ENCODE measurements at places on chromosomes 6 and 20.
A peak's percentile ranks its signal among the peaks of the same experiment; 100 is the strongest.

DNA sequence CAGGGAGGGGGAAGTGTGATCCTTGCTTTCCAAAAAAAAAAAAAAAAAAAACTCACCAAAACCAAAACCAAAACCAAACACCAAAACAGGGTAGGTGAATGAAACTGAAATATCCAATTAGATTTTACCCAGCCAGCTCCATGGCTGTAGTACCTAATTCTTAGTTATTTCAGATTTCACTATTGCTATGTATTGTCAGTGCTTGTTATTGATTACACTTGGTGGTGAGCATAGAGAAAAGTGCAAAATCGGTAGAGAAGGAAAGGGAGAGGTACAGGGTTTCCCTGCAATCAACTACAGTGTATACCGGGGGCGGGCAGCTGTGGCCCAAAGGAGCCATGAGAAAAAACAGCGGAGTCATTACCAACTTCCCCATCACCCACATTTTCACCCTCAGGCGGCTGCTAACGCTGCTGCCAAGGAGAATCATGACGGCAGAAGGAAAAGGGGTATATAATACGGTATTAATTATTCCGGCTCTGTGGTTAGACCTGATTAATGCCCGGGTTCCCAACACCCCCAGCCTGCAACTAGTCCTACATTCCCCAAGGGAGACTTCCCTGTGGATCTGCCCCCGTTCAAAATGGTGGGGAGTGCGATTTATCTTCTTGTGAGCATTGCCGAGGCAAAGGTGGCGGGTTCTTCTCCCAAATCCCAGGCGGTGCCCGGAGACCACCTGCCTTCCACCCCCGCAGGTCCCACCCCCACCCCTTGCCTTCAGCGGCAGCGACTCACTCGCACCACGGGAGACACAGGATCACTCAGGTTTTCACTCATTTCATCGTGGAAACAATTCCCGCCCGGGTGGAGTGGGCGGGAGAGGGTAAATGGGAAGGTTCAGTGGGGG lies at the start of gene C6orf62:
Gene C6orf62 (minus strand): TSS at position 30 of the 847 bp plus-strand sequence. CDS start 486 bp downstream, outside the sequence.
- peak within 1 kb of the TSS; percentile 99 for H3K27ac ChIP-seq
- H3K27me3 ChIP-seq, result no peaks in the 10 kb centered on the region
- DNase-seq, result peak; percentile 62
- peaks cover 52% of the 10 kb centered on the region for H3K36me3 ChIP-seq

DNA sequence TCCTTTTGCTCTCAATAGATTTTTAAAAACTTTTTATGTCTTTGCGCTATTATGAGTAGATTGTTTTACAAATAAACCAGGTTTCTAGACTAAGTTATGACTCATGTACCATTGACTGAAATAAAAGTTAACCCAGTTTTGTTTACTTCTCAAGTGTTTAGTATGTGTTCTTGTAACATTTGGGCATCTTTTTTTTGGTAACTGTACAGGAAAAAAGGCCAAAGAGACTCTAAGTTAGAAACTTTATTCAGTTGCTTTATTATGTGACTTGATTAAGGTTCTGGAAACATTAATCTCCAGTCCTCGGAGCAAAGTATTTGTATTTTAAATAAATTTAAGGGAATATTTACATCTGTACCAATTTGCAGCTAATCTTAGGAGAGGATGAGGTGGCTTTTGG lies 2.9 kb downstream of the NKAIN2 start:
- DNase-seq, result no peak
- peaks cover 36% of the 10 kb centered on the region for H3K27me3 ChIP-seq
- no peaks in the 10 kb centered on the region for H3K36me3 ChIP-seq

DNA sequence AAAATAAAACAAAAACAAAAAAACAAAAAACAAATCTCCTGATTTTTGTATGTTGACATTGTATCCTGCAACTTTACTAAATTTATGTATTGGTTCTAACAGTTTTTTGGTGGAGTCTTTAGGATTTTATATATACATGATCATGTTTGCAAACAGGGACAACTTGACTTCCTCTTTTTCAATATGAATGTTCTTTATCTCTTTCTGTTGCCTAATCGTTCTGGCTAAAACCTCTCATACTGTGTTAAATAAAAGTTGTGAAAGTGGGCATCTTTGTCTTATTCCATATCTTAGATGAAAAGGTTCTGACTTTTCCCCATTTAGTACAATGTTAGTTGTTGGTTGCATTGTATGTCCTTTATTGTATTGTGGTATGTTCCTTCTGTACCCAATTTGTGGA lies 261.7 kb upstream of the NOX3 start:
- H3K36me3 ChIP-seq, result no peaks in the 10 kb centered on the region
- H3K27me3 ChIP-seq, result no peaks in the 10 kb centered on the region
- no peaks in the 10 kb centered on the region for H3K4me1 ChIP-seq
- H3K4me3 ChIP-seq, result no peak overlapping the region
- H3K27ac ChIP-seq, result no peak overlapping the region

DNA sequence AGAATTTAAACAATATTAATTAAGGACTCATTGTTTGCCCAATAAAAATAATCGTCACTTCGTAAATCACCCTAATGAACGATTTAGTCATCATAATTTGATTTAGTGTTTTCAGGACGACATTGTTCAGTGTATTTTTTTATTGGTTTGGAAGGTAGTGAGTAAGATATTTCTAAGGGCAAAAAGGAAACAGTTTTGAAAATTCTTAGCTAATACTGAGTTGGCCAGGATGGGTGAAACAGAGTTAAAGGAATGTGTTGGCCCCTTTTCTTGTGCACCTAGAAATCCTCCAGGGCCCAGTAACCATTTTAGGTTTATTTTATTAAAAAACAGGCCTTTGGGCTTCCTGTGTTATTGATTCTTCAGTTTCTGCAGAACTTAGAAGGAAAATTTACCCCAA lies 25.3 kb downstream of the ANKS1A start:
- H3K4me3 ChIP-seq, result no peak overlapping the region
- no peak overlapping the region for H3K27ac ChIP-seq
- H3K4me1 ChIP-seq, result peaks cover 23% of the 10 kb centered on the region

DNA sequence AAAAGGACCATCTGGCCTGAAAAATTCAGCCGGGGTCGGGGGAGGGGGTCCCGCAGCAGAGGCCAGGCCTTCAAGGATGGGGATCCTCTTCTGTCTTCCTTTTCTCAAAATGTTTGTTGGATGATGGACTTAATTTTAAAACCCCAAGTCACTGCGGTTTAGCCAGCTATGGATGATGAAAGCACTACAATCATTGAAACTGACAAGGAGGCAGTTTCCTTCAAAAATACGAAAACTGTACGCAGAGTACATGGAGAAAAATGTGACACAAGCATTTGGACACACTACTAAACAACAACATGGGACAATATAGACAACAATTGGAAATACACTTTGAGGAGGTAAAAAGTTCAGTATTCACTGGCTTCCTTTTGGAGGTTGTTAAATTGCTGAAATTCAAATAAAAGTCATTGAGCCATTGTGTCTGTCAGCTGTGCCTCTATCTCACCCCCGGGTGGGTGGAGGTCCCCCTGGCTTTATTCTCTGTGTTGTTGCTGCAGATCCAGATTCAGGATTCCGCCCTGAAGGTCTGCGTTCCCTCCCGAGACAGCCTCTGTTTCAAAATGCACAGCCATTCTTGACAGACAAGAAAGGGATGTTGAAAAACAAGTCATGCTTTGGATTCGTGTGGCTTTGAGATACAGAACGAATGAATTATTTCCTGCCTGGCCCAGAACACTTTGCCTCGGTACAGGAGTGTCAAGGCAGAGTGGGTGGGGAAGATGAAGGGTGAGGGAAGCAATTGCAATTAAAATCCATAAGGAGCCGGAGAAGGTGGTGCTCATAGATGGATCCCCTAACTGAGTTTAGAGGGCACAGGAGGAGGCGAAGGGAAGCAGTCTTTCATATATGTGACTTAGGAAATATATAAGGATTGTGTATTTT lies 118.2 kb downstream of the TTLL2 start:
- no peak overlapping the region for H3K4me3 ChIP-seq
- H3K4me1 ChIP-seq, result no peaks in the 10 kb centered on the region
- DNase-seq, result no peak
- no peaks in the 10 kb centered on the region for H3K36me3 ChIP-seq

DNA sequence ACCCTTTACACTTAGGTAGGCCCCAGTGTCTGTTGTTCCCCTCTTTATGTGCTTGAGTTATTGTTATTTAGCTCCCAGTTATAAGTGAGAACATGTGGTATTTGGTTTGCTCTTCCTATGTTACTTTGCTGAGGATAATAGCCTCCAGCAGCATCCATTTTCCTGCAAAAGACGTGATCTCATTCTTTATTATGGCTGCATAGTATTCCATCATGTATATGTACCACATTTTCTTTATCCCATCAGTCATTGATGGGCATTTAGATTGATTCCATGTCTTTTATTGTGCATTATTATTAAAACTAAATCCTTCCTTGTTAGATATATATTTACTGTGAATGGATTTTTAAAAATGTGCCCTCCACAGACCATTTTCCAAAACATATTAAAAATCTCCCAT lies 1137.3 kb upstream of the ADGRB3 start:
- no peak for DNase-seq
- H3K27me3 ChIP-seq, result no peaks in the 10 kb centered on the region

GRCh38 chr6:90000864-90001731 lies 106.8 kb downstream of the GJA10 start:
- DNase-seq, result no peak
- H3K4me3 ChIP-seq, result no peak overlapping the region
- no peaks in the 10 kb centered on the region for H3K27me3 ChIP-seq
- H3K4me1 ChIP-seq, result peaks cover 34% of the 10 kb centered on the region

- H3K27me3 ChIP-seq, result no peaks in the 10 kb centered on the region
- no peak overlapping the region for H3K4me3 ChIP-seq
- peaks cover 24% of the 10 kb centered on the region for H3K36me3 ChIP-seq
- peak overlapping the region; percentile 33 for H3K27ac ChIP-seq
- no peak for DNase-seq
- H3K4me1 ChIP-seq, result peaks cover 3% of the 10 kb centered on the region
Observed at GRCh38 chr20:35360033-35360432, 51.7 kb downstream of the UQCC1 start.

GRCh38 chr20:3871550-3872265 lies 17.5 kb upstream of the PANK2 start:
- H3K27me3 ChIP-seq, result no peaks in the 10 kb centered on the region
- H3K4me3 ChIP-seq, result no peak overlapping the region
- no peak for DNase-seq
- peaks cover 2% of the 10 kb centered on the region for H3K4me1 ChIP-seq

- peaks cover 14% of the 10 kb centered on the region for H3K27me3 ChIP-seq
- no peak overlapping the region for H3K27ac ChIP-seq
- DNase-seq, result no peak
- no peaks in the 10 kb centered on the region for H3K36me3 ChIP-seq
- peaks cover 21% of the 10 kb centered on the region for H3K4me1 ChIP-seq
Observed at GRCh38 chr6:3918469-3918868, 69.3 kb downstream of the FAM50B start.
